ENCODE measurements at places on chromosomes 4 and X.

GRCh38 chr4:185874516-185875230 is 62.7 kb upstream of the SORBS2 start:
- no peak overlapping the region for H3K4me3 ChIP-seq
- no peak for DNase-seq
- peaks cover 17% of the 10 kb centered on the region for H3K27me3 ChIP-seq
- no peak overlapping the region for H3K27ac ChIP-seq
- H3K4me1 ChIP-seq: no peaks in the 10 kb centered on the region
- no peaks in the 10 kb centered on the region for H3K36me3 ChIP-seq

DNA sequence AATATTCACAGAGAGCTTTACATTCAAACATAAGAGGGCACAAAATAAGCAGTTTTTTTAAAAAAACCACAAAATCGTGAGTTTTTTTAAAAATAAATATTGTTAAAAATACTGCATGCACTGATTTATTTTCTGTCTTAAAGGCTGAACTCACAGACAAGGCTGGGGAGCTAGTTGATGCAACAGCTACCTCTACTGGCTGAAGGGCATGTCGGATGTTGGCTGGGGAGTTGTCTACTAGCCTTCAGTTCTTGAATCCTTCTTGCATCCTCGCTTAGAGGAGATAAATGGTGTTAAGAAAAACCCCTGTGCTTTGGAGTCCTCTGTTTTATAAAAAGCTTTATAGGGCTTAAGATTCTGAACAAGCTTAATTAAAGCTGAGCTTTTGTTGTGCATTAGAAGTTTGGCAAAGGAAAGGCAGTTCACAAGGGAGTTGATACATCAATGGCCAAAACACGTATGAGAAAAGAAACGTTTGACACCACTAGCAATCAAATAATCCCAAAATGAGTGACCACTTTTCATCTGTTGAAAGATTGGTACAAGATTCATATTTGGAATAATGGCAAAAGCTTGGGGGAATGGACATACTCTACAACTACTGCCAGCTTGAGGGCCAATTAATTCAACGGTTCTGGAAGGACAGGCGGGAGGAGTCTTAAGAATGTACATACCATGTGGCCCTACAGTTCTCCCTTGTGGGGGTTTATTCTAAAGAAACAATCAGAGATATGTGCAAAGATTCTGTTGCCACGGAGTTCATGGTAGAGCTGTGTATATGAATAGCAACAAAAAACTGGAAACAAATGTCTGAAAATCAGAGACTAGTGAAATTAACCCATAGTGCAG is 94.7 kb downstream of the SEL1L3 start:
- H3K36me3 ChIP-seq: peaks cover 49% of the 10 kb centered on the region
- no peaks in the 10 kb centered on the region for H3K27me3 ChIP-seq
- no peak overlapping the region for H3K4me3 ChIP-seq
- H3K27ac ChIP-seq: no peak overlapping the region
- H3K4me1 ChIP-seq: no peaks in the 10 kb centered on the region
- no peak for DNase-seq

- H3K4me3 ChIP-seq: no peak overlapping the region
- no peak overlapping the region for H3K27ac ChIP-seq
- no peaks in the 10 kb centered on the region for H3K36me3 ChIP-seq
- H3K4me1 ChIP-seq: peaks cover 9% of the 10 kb centered on the region
- no peak for DNase-seq
These were observed 4.2 kb upstream of the SRPK3 start for GRCh38 chrX:153776611-153777045.

DNA sequence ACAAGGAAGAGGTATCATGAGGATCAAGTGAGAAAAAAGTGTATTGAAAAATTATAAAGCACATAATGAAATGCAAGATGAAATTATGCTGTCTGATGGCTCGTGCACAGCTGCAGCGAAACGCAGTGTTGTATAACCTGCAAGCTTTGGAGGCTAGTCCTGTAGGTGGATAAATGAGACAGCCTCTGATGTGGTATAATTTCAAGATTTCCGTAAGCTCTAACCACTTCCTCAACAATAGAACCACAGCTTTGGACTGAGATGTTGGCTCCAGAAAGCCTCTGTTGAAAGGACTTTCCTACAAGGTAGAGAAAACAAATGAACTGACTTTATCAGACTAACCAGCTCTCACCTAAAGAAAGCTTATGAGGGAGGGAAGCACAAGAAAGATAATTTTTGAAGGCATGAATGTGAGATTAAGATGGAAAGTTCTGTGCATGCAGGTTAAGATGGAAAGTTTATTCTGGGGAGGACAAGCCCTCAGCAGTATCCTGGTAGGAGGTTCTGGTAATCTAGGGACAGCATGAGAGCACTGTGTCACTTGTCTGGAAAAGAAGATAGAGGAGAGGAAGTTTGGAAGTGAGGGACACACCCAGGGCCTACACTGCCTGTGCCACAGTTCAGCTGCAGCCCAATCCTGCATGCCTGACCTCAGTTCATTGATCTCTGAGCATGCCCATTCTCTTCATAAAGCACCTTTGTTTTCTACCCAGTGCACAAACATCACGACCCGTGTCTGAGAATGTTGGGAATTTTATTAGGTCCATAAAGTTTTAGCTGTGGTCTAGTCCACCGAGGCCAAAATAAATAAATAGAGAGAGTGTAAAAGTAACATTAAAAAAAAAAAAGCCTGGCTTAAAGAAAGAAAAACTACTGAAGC is 161.5 kb upstream of the SFRP2 start:
- H3K27me3 ChIP-seq: no peaks in the 10 kb centered on the region
- H3K36me3 ChIP-seq: no peaks in the 10 kb centered on the region
- no peak overlapping the region for H3K27ac ChIP-seq

- H3K36me3 ChIP-seq: peaks cover 17% of the 10 kb centered on the region
- H3K27me3 ChIP-seq: no peaks in the 10 kb centered on the region
- H3K4me3 ChIP-seq: no peak overlapping the region
- no peak for DNase-seq
- H3K4me1 ChIP-seq: peaks cover 57% of the 10 kb centered on the region
These were observed 11.5 kb downstream of the RAB9A start for GRCh38 chrX:13700380-13700779.

DNA sequence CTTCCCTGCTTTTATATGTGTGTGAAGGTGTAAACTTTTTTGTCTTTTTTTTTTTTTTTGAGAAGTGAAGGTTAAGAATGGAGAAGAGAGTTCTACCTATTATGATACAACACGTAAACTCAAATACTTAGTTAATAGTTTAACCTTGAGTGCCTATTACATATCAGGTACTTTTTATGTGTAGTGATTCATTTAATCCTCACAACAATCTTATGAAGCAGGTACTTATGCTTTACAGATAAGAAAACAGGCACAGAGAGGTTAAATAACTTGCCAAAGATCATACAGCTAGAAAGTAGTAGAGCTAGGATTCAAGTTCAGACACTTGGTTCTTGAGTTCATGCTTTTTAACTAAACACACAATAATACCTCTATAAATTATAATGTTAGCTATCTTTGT is 107.4 kb downstream of the THOC2 start:
- H3K4me3 ChIP-seq: no peak overlapping the region
- DNase-seq: no peak
- peaks cover 61% of the 10 kb centered on the region for H3K36me3 ChIP-seq
- H3K27me3 ChIP-seq: no peaks in the 10 kb centered on the region
- H3K4me1 ChIP-seq: peaks cover 9% of the 10 kb centered on the region

DNA sequence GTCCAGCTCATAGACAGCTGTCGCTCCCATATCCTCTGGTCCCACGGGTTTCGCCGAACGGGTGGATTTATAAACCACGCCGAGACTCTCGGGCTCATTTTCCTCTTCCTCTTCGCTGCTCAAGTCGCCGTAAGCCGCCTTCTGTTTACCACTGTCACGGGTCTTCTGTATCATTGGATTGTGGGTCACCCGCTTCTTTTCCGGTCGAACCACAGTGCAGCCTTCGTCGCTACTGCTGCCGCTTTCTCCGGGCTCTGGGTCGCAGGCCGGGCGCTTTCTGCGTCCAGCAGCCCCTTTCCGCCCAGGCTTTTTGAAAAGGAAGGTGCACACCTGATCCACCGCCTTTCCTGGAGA is 311 bp downstream of the RNF113A start:
- H3K4me3 ChIP-seq: peak overlapping the region; percentile 95
- H3K27me3 ChIP-seq: no peaks in the 10 kb centered on the region
- H3K4me1 ChIP-seq: peaks cover 17% of the 10 kb centered on the region
- no peak for DNase-seq
- peaks cover 32% of the 10 kb centered on the region for H3K36me3 ChIP-seq

DNA sequence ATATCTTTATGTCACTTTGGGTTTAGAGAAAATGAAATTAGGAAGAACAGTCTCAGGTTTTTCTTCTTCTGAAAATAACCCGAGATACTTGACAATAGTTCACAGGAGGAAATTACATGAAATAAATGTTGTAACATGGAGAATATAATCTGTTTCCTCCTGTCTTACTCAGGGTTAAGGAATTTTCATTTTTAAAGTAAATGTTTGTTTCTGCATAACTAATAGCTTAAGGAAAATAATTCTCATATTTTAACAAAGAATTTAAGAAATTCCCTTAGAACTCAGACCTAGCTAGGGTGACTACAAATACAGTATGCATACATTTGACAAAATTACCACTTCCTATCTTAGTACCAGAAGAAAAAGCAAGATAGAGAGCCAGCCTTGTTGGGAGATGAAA is 17.2 kb upstream of the SPRY1 start:
- peaks cover 39% of the 10 kb centered on the region for H3K27me3 ChIP-seq
- H3K27ac ChIP-seq: no peak overlapping the region
- no peaks in the 10 kb centered on the region for H3K36me3 ChIP-seq
